GM04503 (cell line): ENCODE measurements at places on chromosomes 5 and 9.

DNA sequence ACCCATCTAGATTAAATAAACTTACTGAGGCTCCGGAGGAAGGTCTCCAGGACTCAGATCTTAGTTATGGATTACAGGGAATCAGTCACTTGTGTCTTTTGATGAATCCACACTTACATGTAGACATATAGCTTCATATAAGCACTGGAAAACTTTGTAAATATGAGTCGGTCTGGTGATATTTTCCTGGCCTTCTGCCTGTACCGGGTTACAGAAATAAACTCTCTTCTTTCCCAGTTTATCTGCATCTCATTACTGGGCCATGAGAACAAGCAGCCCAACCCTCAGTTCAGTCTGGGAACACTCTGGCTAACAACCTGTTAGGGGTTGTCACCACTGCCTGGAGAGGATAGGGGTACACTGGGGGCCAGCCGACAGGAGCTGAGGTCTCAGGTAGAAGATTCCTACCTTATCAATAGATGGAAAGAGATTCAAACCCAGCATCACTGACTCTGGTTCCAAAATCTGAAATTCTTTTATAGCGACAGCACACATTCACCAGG is 59.1 kb downstream of the THBS4 start:
- no peak for DNase-seq

- DNase-seq, result no peak
These were observed 60.9 kb downstream of the ICE1 start for GRCh38 chr5:5483350-5483749.

DNA sequence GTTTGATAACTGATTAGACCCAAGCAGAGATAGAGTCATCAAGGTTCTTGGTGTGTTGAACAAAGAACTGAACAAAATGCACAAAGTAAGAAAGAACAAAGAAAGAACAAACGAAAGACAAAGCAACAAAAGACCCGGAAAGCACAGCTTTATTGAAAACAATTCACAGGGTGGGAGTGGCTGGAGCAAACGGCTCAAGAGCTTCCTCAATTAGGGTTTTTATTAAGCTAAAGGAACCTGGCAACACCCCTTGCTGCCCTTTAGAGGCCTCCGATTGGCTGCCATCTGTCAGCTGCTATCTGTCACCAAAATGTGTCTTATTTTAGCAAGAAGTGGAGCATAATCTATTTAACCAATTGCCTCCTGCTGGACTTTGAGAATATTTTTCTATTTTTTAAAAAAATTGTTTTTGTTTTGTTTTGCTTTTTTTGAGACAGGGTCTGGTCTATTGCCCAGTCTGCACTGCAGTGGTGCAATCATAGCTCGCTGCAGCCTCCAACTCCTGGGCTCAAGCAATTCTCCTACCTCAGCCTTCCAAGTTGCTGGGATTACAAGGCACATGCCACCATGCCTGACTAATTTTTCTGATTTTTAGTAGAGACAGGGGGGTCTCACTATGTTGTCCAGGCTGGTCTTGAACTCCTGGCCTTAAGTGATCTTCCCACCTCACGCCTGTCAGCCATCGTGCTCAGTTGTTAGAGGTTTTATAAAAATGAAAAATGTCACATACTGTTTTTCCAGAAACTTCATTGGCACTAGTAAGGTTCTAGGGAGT is 7.7 kb upstream of the ABO start:
- no peak for DNase-seq

GRCh38 chr9:19665146-19665863 is 123.5 kb downstream of the SLC24A2 start:
- DNase-seq, result no peak

- no peak for DNase-seq
These were observed 6.6 kb downstream of the FBXW11 start for GRCh38 chr5:171999877-172000276.

- DNase-seq, result no peak
These were observed 51.4 kb downstream of the EBF1 start for GRCh38 chr5:159048298-159048697.

GRCh38 chr9:91720751-91721705 is 229.0 kb downstream of the ROR2 start:
- DNase-seq, result no peak
